ENCODE measurements at places on chromosomes 2 and 18.

GRCh38 chr2:144346229-144346628 lies 173.7 kb downstream of the ZEB2 start:
- DNase-seq = no peak

DNA sequence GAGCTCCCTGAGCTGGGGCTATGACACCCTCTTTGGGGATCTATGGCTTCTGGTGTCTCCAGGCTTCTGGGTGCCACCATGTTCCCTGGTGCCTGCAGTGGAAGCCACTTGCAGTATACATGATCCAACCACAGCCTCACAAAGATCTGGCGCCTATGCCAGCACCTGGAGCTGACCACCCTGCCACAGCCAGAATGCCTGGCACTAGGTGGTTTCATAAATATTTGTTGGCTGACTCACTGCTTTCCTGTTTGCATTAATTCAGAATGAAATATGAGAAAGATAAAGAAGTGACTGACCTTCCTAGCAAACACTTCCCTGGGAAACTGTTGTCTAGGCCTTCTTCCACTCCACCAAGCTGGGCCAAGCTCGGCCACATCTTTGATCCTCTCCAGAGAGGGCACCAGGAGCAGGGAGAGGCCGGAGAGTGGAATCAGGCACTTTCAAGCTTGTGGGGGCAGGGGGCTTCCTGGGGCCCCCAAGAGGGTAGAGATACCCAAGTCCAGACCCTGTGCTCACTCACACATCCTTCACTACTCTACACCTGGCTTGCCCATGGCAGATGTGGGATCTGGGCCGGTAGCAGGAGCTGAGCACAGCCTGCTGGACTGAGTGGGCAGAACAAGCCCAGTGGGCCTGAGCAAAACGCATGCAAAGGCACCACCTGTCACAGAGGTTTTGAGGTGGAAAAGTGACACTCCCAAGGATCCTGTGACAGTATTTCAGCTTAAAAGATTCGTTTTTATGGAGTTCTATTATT lies 565.7 kb downstream of the SLC4A3 start:
- no peak for DNase-seq

DNA sequence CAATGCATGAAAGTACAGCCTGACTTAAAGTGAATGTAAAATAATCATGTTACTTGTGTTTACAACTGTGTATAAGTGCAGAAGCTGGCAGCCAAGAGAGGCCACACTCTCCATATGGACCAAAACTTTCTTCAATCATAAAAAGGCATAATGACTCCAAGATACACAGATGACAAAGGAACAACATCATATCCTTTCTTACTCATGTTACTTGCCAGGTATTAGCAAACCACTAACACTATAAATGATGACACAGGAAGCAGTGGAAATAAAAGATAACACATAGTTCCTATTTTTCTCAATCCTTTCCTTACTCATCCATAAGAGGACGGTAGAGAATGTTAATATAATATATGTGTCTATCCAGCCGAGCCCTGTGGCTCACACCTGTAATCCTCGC lies 400.0 kb upstream of the CDH2 start:
- no peak for DNase-seq

GRCh38 chr2:145652571-145653545 lies 1132.9 kb upstream of the ZEB2 start:
- DNase-seq = peak; percentile 64

GRCh38 chr18:11998193-11998592 lies 16.9 kb downstream of the IMPA2 start:
- peak; percentile 87 for DNase-seq

- DNase-seq = no peak
Observed at GRCh38 chr2:9110893-9111569, 95.6 kb upstream of the ASAP2 start.

DNA sequence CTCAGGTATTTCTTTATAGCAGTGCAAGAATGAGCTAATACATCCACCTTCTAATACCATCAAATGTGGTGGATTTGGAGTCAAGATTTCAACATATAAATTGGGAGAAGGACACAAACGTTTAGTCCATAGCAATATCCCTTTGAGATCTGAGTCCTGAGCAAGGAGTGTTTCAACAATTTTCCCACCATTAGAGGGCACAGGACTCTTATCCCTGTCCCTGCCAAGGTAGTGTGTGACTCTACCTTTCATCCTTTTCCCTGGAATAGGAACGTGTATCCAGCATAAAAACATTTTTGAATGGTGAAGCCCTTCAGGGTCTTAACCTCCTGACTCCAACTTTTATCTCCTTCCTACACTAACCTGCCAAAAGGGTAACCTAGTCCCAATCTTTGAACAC lies 181.3 kb upstream of the SRD5A2 start:
- DNase-seq = no peak

GRCh38 chr2:204110751-204111516 lies 174.4 kb downstream of the ICOS start:
- DNase-seq = peak; percentile 95

GRCh38 chr2:68396093-68396492 lies 31.0 kb downstream of the PLEK start:
- DNase-seq = no peak

DNA sequence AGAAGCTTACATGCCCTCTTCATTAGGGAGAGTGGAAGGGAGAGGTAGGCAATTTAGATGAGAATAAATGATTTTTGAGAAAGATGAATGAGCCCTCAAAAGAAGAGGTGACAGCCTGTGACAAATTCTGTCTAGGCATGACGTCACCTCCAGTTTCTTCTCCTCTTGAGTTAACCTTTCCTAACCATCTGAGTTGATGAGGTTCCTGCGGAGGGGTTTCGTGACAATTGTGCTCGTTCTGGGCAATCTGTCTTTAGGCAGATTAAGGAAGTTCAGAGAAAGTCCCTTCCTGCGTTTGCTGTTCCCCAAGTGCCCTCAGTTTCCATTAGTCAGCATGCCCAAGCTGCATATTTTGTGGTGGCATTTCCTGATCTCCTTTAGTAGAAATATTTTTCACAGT lies 640.2 kb upstream of the SYT4 start:
- peak; percentile 62 for DNase-seq

- DNase-seq = no peak
Observed at GRCh38 chr2:240451791-240452461, 16.5 kb downstream of the GPC1 start.

DNA sequence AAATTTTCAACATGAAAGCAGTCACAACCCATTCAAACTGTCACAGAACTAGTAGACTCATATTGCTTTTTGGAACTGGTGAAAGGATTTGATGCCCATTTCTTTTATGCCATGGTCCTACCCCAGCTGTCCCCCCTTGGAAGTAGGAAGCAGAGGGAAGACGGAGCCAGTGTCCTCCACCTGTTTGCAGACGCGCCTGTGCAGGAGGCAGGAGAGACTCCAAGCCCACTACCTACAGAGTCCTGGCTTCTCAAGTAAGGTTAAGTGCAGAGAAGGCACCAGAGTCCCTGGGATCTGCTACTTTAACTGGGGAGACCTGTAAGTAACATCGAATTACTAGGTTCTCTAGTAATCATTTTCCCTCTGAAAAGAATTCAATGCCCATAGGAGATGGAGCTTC lies 32.7 kb upstream of the DNMT3A start:
- DNase-seq = no peak

DNA sequence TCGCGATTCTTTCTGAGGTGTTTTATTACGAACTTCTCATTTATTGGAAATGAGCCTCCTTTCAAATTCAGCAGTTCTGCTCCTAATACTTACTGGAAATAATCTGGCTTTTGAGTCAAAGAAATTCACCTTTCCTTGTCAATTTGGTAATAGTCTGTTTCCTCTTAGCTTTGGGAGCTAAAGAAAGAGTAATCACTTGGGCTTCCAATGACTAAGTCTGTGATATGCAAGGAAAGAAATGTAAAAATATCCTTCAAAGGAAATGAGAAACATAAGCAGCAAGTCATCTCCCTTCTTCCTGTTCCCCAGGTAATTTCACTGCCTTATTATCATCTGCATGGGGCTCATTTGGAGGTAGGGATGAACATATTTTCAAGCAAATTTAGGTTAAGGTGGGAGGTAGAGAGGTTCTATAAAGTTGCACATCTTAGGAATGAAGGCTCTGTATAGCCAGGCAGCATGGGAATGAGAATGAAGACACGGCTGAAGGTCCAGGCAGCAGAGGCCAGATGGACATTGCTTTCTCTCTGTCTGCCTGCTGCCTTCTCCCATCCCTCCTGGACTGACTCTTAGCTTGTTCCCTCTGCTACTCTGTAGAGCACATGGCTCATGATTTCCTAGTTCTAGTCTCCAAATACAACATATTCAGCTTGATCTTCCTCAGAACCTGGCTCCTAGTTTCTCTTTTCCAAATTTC lies 1.0 kb downstream of the SPP2 start:
- DNase-seq = no peak

- peak; percentile 57 for DNase-seq
Observed at GRCh38 chr2:179410552-179411356, 146.1 kb upstream of the SESTD1 start.

- no peak for DNase-seq
Observed at GRCh38 chr18:4293337-4293736, 161.8 kb downstream of the DLGAP1 start.

DNA sequence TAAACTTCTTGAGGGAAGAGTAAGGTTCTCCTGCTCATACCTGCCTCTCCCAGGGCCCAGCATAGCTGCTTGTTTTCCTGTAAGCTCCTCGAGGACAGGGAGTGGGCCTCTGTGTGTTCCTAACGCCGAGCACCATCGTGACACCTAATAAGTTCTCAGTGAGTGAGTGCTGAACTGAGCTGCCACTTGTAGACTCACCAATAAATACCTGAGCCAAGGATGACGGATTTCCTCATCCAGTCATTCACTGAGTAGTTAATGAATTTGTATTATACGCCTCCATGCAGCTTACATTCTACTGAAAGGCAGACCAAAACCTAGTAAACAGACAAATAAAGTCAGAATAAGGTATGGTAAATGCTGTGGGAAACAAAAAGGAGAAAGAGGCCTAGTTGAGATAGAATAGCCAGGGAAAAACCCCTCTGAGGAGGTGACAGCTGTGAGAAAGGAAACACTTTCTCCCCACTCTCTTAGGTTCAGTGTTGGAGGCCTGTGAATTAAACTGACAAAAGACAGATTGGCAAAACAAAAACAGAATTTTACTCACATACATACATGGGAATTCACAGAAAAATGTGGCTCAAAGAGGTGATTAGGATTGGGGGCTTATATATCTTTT lies 138.6 kb downstream of the B3GNT2 start:
- DNase-seq = no peak

DNA sequence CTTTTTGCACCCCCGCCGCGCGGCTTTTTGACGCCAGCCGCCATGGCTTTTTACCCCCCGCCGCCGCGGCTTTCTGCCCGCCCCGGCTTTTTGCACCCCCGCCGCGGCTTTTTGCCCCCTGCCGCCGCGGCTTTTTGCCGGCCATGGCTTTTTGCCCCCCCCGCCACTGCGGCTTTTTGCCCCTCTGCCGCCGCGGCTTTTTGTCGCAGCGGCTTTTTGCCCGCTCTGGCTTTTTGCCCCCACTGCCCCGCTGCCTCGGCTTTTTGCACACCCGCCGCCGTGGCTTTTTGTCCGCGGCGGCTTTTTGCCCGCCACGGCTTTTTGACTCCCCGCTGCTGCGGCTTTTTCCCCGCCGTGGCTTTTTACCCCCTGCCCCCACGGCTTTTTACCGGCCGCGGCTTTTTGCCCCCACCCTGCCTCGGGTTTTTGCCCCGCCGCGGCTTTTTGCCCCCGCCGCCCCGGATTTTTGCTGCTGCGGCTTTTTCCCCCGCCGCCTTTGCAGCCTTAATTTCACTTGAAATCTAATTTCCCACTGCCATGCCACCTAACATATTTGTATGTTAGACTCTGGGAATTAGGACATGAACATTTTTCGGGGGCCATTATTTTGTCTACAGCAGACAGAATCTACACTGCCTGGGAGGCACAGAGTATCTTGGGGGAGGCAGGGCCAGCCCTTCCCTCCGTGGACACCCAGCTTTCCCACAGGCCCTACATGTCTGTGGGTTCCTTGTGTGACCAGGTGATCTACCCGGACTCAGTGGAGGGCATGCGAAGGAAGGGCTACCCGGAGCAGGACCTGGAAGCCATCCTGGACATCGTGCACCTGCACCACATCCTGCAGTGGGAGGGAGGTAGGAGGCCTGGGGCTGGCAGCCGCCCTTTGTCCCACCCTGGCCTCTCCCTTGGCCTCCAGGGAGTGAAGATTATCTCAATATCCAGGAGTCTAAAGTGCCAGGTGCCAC lies 3031.0 kb upstream of the TEKT4 start:
- DNase-seq = no peak

DNA sequence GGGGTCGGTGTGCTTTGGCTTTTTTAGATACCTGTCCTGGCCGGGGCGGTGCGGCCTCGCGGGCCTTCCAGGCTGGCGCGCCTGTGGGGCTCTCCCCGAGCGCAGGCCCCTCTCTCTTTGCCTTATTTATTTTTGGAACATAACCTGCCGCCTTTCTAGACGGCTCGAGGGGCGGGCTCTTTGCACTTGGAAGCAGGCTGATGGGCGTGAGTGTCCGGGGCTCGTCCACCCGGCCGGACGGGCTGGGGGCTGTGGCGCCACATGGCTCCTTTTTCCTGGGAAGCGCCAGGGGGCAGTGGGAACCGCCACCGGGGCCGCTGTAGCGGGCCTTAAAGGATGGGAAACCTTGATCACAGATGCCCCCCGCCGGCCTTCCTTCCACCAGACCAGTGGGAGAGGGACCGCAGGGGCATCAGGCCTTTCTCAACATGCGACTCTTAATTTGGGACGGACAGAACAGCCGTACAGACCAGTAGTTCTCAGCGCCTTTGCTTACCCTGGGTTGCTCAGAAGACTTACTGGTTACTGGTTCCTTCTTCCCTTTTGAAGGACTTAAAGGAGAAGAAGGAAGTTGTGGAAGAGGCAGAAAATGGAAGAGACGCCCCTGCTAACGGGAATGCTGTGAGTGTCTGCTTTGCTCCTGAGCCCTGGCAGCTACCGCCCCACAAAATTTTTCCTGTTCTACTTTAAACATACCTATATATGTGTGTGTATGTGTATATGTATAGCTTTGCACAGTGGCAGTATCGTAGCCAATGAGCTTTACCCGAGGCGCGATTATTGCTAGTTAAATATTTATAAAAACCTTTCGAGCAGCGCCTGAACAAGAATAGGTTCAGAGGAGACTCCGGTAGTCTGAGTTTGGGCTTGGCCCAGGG lies 2.7 kb downstream of the PTMA start:
- peak; percentile 68 for DNase-seq

DNA sequence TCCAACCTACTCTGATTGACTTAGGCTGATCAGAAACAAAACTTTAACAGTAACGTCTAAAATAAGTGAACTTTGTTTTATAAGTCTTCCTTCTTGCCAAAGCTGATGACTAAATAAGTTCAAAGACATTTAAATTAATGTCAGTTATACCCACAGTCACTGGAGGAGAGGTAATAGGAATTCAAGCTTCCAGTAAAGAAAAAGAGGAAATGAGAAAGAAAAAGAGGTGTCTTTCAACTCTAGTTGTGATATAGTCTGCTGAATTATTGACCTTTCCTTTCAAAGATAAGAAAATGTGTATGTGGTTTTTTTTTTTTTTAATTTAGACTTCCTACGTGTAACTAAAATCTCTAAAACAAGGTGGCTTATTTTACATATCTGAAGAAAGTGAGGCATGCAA lies 191.5 kb downstream of the SLC8A1 start:
- DNase-seq = no peak

Data from muscle of leg (tissue), 16 donors.